ENCODE measurements at places on chromosomes 3 and 15.

DNA sequence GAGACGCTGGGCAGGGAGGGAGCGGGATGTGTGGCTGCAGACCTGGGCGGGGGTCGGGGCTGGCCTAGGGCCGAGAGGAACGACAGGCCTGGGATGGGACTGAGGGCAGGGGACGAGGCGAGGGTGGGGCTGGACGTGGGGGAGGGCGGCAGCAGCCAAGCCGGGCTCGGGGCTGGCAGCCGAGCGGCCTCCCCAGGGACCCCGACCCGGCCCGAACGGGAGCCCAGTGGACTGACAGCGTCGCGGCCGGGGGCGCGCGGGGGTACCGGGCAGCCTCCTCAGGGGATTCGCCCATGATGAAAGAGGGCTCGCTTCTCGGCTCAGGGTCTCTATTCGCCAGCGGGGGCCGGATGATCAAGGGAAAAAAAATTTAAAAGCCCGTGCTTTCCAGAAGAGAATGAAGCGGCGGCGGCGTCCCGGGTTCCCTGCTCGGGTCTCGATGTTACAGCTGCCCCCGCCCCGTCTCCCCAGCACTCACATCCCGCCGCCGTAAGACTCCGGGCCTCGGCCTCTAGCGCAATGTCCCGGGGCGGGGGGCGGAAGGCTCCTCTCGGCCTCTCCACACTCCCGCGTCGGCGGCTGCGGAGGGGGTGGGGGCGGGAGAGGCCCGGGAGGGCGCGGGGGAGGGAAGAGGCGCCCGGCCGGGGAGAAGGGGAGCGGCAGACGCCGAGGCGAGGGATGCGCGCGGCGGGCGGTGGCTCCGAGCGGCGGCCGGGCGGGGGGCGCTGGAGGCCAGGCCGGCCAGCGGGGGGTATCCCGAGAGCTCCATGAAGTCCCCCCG is 4.3 kb downstream of the PTH1R start:
- no peak for DNase-seq

- no peak for DNase-seq
These were observed 288.4 kb upstream of the GOLGA6L4 start for GRCh38 chr15:83947156-83947555.

DNA sequence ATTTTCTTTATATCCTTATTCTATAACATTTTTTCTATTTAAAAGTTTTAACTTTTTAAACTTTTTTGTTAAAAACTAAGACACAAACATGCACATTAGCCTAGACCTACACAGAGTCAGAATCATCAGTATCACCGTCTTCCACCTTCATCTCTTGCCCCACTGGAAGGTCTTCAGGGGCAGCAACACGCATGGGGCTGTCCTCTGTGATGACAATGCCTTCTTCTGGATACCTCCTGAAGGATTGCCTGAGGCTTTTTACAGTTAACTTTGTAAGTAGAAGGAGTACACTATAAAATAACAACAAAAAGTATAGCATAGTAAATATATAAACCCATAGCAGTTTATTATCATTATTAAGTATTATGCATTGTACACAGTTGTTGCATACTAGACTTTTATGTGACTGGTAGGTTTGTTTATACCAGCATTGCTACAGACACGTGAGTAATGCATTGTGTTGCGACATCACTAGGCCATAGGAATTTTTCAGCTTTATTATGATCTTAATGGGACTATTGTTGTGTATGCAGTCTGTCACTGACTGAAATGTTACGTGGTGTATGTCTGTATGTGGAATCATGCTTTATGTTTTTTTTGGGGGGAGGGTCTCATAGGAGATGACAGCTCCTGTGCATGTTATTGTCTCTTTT is 18.2 kb downstream of the ATP1B3 start:
- DNase-seq: no peak

DNA sequence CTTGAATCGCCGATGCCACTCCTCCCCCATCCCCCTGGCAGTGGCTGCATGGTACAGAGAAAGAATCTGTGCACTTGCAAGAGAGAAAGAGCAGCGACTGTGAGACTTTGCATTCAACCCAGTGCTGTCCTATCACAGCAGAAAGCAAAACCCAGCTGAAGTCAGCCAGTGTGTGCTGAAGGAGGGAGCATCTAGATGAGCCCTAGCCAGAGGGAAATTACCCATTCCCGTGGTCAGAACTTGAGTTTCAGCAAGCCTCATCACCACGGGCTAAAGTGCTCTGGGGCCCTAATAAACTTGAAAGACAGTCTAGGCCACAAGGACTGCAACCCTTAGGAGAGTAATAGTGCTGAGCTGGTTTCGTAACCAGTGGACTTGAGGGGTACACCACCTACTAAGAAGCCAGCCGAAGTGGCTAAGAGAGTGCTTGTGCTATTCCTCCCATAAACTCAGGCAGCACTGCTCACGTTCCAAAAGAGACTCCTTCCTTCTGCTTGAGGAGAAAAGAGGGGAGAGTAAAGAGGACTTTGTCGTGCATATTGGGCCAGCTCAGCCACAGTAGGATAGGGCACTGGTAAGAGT is 15.2 kb upstream of the PIK3R4 start:
- no peak for DNase-seq

DNA sequence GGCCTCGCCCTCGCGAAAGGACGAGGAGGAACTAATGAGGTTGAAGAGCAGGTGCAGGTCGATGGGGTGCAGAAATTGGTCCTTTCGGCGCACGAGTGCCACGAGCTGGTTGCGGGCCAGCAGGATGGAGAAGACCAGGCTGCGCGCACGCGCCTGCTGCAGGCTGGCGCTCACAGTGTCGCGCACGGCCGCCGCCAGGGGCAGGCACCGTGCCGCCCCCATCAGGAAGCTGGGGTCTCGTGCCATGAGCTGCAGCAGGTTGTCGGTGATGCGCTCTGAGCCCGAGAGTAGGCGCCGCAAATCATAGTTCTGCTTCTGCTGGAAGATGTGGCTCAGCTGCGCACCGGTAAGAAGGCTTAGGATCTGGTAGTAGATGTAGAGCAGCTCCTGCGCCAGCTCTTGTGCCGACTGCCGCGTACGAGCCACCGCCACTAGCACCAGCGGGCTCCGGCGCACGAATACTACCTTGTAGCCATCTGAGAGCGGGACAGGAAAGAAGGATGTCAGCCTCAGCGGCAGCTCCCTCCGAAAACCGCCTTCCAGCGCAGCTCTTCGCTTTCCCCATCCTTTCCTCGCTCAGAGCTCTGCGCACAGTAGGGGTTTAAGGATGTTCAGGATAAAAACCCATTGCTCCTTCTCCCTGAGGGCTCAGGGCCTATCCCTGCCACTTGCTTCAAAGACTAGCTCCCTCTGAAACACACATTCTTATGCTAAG is 6.9 kb upstream of the MST1R start:
- DNase-seq: no peak

- DNase-seq: no peak
These were observed 37.9 kb downstream of the RETNLB start for GRCh38 chr3:108719178-108719806.

GRCh38 chr3:137108699-137109440 is 151.1 kb downstream of the IL20RB start:
- DNase-seq: no peak

DNA sequence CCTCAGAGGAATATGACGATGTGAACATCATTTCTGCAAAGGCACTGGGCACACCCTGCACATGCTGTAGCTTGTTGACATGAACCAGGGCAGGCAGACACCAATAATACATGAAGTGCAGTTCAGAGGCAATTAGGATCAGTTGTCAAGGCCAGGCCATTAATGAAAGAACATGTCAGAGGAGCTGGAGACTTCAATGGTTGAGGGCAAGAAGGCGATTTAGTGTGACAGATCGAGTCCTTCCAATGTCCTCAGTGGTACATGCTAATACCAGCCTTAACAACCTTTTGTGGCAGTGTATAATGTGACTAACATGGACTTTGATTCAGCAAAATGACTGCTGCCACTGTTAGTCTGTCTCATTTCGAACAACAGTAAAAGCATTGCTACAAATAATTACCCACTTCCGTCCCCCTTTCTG is 205.2 kb upstream of the NANOGP8 start:
- DNase-seq: no peak

GRCh38 chr15:77717333-77717990 is 84.8 kb upstream of the LINGO1 start:
- no peak for DNase-seq

GRCh38 chr3:77195766-77196545 is 156.1 kb downstream of the ROBO2 start:
- no peak for DNase-seq

DNA sequence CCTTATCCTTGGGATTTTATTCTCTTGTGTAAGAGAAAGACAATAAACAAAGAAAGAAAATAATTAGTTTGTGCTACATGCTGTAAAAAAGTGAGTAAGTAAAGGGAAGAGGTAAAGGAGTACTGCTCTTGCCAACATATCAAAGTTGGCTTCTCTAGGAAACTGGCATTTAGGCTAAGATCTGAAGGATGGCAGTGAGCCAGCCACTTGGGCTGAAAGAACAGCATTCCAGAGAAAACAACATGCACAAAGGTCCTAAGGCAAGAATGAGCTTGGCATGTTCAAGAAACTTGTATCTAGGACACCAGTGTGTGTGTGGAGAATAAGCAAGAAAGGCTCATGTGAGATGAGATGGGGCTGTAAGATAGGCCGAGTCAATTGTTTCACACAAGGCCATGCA is 245.5 kb upstream of the MANF start:
- DNase-seq: no peak

DNA sequence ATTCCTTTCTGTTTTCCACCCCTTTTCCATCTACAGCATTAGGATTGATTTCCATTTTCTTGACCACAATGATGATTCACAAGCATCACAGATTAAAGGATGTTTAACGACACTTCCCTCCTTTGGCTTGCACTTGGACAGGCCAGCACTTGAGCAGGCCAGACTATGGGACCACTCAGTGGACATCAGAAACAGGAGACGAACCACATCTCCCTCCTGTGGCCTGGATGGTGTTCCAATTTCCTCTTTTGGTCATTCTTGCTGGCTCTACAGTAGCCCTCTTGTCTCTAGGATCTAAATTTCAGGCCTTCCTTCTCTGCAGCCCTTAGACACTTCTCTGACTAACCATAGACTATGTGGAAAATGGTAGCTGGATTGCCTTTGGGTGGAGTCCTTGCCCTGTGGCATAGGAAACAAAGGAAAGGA is 78.8 kb upstream of the BOC start:
- DNase-seq: no peak

- peak; percentile 35 for DNase-seq
These were observed 487.6 kb downstream of the NAALADL2 start for GRCh38 chr3:175346573-175347356.

DNA sequence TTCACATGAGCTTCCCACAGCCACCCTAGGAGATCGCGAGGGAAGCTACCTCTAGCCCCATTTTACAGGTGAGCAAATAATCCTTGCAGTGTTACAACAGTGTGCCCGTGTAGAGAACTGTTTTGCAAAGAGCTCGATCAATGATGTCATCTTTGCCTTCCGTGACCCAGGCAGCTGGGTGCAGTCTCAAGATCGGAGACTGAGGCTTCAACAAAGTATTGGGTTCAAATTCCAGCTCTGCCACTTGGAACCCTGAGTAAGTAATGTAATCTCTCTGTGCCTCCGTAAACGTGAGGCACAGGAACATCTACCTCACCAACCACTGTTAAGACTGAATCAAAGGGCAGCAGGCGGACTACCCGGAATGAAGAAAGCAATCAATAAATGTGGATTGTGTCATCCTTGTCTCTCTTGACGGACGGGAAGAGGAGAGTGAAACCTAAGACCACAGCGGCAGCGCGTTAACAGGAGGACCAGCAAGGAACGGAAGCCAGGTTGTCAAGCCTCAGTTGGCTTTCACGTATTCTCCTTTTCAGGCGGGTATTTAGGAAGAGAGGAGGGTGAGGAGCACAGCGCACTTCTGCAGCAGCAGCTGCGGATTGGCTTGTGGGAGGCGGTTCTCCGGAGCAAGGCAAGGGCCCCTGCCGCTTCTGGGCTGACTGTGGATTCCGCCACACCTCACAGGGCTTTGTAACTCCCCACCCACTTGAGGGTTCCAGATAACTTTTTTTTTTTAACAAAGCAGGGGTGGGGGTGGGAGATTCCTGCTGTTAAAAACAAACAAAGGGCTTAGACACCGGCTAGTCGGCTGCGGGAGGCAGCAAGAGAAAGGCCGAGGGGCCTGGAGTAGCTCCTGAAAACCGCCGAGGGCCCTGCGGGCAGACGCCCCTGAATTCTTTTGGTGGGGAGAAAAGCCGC is 1.5 kb upstream of the SMAD3 start:
- no peak for DNase-seq

Measured in PC-9 (cell line).